Epithelial cell of proximal tubule (primary cell): ENCODE measurements at places on chromosomes 6 and 20.

- DNase-seq: no peak
Measured at GRCh38 chr6:22249711-22250350, 47.0 kb downstream of the PRL start.

DNA sequence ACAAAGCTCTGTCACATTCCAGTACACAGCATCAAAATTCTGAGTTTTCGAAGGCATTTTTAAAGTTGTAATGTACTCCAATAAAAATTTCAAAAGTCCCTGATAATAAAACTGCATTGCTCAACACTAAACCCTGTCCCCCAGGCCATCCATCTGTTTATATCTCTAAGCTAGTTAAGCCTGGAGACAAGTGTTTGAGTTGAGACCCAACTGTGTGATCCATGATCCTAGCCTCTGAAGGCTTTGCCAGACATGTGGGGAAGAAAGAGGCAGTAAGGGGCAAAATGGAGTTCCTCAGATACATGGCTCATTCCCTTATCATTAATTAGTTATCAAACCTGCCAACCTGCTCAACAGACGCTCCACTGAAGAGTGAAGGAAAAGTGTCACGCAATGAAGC, 198.4 kb downstream of the ISM1 start:
- DNase-seq: no peak

DNA sequence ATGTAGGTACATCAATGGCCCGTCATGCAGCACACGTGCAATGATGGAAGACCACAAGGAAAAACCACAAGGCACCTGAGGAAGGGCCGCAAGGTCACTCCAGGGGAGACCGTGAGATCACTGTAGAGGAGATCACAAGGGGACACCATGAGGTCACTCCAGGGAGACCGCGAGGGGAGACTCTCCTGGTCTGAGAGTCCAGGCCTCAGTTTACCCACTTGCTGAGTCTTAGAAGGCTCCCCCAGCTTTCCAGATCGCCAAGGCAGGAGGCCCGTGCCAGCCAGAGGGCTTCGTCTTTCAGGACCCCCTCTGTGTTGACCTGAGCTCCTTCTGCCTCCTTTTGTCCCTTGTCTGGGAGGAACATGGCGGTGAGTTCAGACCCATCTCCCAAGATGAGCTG, 232.2 kb downstream of the ERMARD start:
- no peak for DNase-seq

DNA sequence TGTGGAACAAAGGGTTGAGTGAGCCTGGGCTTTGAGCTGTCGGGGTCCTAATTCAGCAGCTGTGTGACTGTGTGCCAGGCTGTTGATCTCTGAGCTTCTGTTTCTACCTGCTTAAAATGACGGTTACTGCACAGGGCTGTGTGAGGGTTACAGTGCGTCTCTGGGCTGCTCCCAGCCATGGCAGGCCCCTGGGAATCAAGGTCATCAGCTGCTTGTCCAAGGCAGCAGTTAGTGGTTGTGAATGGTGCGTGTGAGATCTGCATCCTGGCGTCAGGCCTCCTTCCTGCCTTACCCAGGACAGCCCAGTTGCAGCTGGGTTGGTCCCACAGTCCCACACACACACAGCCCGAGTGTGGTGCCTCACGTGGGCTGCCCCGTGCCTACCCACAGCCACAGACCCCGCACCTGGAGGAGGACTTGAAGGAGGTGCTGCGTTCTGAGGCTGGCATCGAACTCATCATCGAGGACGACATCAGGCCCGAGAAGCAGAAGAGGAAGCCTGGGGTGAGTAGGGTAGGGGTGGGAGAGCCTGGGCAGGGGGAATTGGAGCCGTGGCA, 15.6 kb downstream of the GTSF1L start:
- no peak for DNase-seq

DNA sequence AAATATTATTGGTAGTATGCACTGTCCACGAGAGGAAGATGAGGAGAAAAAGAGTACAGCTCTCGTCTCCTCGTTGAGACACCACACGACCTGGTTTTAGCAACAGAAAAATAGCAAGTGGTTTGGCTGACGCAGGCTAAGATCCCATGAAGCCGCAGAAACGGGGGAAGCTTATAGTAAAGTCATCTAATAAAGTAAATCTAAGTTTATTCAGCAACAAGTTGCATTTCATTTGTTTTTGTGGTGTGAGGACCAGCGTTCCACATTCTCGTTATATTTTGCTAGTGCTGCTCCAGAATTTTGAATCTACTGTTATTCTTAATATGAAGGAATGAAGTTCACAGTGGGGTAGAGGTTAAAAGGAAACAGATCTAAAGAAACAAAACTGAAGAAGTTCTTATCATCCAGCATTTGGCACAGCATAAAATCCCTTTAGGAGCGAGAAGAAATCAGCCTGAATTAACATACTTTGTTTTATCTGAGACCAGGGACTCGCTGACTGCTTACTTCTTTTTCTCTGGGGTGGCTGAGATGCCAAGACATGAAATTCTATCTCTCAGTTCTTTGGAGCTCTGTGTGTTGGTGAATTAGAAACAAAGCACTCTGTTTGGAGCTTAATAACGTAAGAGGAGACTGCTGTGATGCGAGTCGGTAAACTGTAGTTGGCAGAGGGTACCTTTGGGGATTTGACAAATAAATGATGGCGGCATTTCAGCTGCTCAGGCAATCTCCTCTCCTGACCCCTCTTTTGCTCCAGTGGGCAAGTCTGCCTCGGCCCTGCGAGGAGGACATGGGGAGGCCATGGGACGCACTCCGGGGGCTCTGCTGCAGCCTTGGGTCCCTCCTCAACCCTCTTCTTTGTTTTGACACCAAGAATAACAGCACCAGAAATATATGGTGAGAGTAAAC, 24.9 kb upstream of the IRF4 start:
- no peak for DNase-seq

- peak; percentile 18 for DNase-seq
Measured at GRCh38 chr6:125957845-125958244, 1.3 kb downstream of the HINT3 start.

GRCh38 chr6:126312013-126312665, 27.8 kb upstream of the CENPW start:
- DNase-seq: no peak

GRCh38 chr6:12585497-12585958, 131.0 kb upstream of the PHACTR1 start:
- no peak for DNase-seq

GRCh38 chr6:24961852-24962251, 26.1 kb upstream of the RIPOR2 start:
- no peak for DNase-seq

DNA sequence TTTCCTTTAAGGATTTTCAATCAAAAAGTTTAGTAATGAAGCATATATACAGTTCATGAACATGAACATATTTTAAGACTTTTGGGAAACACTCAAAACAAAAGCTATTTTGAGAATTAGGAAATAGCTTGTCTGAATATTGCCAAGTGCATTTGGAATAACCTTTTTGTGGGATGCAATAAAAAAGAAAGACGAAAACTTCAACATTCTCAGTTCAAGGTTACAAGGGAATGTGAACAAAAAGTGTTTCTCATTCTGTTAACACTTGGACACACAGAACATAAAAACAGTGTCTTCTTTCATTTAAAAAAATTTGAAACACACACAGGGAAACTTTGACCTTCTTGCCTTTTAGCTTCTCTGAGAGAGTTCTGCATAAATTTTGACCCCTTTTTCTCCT, 72.7 kb upstream of the TCF21 start:
- no peak for DNase-seq

DNA sequence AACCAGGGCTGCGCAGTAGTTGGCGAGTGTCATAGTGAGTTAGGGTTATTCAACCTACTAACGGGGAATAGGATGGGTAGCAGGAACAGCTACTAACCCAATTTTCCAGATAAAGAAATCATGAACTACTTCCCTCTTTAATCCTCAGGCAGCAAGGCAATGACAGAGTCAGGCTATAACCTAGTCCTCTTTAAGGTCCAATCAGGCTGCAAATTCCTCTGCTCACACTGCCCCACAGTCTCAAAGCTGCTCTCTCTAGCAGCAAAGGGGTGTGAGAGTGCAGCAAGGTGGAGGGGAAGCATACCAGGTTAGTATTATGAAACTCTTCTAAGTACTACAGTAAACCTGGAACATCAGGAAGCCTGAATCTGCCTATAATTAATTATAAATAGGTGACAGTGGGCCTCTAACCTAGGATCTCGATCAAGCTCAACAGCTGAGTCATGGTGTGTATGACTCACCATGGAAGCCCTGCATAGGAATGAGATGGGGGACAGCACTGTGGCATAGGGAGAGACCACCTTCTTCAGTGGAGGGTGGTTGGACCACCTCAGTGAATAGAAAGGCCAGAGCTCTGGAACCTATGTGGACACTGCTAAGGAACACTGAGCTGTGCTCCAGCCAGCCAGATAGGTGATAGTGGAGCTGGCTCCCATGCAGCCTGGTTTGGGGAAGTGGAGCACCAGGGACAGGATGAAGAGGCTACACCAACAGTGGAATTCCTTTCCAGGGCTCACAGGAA, 7.9 kb downstream of the PEX6 start:
- peak; percentile 25 for DNase-seq

DNA sequence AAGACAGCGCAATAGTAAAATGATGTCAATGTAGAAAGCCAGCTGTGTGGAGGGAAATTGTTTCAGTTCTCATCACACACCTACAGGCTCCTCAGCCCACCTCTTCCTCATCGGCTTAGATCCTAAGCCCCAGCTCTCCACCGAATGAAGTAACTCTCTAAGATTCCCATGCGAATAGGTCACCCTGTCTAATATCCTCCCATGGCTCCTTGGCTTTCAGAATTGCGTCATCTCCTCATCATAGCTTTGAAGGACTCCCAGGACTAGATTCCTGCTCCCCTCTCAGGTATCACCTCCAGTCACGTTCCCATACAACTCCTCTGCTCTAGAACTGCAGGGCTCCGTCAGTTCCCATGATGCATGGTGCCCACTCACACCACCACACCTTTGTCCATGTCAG, 16.2 kb upstream of the SLC22A16 start:
- no peak for DNase-seq

DNA sequence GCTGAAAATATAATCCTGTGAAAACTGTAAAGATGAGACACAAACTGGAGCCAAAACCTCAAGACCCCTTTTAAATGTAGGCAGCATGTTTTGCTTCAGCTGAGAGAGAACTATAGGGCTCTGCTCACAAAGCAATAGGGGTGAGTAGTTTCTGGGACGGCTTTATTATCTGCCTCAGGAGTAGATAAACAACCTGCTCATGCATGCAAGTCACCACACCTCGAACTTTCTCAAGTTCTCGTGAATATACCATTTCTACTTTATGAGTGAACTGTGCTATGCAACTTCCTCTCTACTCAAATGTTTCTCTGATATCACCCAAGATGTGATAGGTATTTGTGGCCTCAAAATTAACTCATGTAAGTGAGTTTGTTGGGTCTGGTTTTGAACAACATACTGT, 7.5 kb upstream of the OOEP start:
- no peak for DNase-seq

GRCh38 chr20:36756496-36756895, 10.6 kb upstream of the NDRG3 start:
- DNase-seq: no peak

DNA sequence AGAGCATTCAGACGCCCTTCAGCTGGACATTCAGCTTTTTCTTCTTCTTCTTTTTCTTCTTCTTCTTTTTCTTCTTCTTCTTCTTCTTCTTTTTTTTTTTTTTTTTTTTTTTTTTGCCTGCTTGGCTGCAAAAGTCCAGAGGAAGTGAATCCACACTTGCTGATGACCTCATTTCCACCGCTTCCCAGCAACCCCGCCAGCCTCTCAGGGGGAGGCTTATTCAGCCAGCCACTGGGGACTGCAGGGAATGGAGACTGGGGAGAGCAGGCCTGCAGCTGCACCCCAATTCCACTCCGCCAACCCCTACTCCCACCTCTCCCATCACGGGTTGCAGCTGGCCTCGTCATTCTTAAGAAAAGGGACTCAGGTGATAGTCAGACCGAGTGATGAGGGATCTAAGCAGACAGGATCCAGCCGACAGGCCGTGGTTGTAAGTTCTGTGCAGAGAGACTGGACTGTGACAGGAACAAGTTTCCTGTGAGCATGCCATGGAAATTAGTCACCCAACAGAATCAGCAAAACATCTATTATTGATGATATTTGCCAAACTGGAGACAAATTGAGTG, 59.0 kb upstream of the QKI start:
- DNase-seq: no peak

- DNase-seq: no peak
Measured at GRCh38 chr6:85751374-85752055, 108.8 kb upstream of the SYNCRIP start.
